OCI-M1 (cell line): ENCODE measurements at places on chromosomes 11 and 22.

DNA sequence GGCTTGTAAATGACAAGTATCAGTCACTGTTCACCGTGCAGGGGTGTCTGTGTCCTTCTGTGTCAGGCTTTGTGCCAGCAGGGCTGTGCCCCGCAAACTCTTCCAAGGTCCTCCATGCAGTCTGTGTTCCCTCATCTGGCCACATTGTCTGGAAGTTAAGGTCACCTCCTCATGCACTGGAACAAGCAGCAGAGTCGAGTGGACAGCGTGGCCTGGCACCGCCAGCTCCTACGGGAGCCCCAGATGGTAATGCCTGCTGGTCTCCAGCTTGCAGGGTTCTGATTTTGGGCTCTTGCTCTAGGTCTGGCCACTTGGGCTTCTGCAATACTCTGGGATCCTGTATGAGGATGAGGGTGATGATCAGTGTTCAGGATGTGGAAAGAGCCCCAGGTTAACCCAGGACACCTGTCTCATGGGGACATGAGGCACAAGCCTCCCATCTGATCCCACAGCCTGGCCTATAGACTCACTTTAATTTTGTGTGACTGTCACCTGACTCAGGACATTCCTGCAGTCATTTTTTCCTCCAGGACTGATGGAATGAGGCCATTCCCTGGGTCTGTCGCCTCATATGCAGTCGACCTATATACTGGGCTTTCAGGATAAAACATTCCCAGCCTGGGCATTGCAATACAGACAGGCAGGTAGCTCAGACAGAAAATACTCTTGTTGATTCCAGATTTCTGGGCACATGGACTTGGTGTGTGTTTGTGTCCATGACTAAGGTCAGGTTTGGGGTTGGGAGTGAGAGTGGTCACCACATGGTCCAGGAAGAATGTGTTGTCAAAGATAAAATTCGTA is 106.3 kb upstream of the TOP3B start:
- no peak for DNase-seq

GRCh38 chr22:28116219-28116673 is 197.2 kb upstream of the PITPNB start:
- no peak for DNase-seq

GRCh38 chr22:49332691-49333090 is 495.0 kb downstream of the BRD1 start:
- no peak for DNase-seq

GRCh38 chr11:3929232-3929631 is 73.8 kb downstream of the STIM1 start:
- no peak for DNase-seq

DNA sequence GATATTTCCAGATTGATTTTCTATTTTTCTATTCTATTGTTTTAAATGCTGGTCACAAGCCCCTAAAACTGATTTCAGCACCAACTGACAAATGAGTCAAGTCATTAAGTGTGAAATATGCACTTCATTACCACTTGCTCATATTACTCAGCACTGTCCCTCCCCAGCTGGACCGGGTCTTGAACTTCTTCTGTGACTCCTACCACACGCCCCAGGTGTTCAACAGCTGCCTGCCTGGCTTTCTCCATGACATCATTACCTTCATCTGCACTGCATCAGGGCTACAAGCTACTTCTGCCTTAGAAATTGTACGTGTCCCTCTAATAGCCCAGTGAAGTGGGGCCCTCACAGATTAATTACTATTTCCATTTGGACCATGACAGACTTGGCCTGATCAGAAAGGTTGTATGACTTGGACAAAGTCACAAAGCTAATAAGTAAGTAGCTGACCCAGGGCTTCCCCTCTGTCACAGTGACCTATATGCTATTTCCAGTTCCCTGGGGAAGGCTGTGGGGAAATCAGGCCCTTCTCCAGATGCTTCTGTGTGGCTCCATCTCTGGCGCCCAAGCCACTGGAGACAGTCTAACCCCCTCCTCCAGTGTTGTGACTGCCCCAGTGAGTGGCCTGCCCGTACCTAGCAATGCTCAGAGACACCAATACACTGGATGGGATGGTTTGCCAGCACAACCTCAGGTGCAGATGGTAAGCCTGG is 18.1 kb downstream of the TBC1D10A start:
- no peak for DNase-seq

DNA sequence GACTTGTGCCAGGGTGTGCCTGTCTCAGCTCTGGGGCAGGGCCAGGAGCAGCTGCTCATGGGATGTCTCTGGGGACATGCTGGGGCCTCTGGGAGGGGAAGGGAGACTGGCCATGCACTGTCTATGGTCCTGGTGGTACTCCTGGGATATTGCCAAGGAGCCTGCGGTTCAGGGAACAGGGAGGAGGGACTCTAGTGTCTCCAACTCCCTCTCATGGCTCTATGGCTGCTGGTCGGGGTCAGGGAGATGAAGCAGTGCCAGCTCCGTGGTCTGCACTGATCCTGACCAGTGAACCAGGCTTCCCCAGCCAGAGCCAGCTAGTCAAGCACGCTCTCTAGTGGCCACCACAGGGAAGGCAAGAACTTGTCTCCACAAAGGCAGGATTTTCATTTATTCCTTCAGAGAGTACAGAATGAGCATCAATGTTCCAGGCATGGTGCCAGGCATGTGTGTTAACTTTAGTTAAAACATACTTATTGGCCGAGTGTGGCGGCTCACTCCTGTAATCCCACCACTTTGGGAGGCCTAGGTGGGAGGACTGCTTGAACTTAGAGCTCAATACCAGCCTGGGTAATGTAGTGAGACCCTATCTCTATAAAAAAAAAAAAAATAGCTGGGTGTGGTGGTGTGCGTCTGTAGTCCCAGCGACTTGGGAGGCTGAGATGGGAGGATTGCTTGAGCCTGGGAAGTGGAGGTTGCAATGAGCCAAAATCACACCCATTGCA is 2.5 kb upstream of the BEST1 start:
- peak; percentile 92 for DNase-seq

GRCh38 chr22:28120691-28121592 is 201.9 kb upstream of the PITPNB start:
- DNase-seq: no peak

DNA sequence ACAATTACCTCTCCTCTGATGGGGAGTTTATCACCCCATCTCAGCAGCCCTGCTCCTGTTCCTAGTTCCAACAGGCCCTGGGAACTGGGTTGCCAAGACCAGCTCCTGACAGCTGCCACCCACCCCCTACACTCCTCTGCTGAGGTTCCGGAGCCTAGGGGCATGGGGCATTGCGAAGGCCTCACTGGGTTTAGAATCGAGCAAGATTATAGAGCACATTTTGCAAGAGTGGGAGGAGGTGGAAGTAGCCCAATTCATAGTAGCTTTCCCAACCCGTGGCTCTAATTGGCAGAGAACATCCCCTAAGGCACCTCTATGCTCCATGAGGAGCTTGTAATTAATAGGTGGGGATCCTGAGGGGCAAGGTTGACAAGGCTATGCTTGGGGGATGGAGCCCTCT is 23.0 kb downstream of the MYEOV start:
- DNase-seq: no peak

DNA sequence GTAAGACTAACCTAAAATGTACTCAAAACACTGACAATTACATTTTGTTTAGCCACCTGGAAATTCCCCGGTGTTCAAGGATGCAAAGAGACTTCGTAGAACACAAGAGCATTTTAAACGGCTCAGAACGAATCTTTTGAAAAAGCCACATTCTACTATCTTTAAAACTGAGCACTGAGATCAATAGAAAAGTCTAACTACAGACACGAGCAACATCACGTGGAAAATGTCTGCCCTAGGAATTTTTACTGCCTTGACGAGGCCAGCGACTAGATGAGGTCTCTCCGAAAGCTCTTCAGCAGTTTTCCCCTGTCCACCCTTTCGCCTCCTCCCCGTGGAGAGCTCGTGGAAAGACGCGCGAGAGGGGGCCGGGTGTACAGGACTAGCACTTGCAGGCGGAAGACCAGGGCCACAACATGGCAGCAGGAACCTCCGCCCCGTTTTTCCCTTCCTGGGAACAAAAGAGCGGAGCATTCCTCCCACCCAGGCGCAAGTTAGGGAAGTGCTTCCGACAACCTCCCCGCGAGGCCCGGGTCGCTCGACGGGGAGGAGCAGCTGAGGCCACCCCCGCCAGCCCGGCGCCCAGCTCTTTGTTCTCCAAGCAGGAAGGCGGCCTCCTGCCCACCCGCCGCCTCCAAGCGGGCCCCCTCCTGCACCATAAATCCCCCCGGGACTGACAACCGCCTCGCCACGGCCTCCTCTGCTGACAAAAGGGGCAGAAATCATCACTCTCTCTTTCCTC is 1.1 kb downstream of the EIF4G2 start:
- DNase-seq: peak; percentile 37

GRCh38 chr11:44309478-44310205 is at the start of gene ALX4:
TSS of gene ALX4 (minus strand) at chr11:44310139. CDS start at chr11:44310062, 77 bp downstream.
- DNase-seq: no peak

GRCh38 chr22:37824674-37825641 is 1.8 kb downstream of the GALR3 start:
- no peak for DNase-seq

- DNase-seq: no peak
Observed at GRCh38 chr11:69854713-69855112, 35.5 kb upstream of the FGF3 start.

DNA sequence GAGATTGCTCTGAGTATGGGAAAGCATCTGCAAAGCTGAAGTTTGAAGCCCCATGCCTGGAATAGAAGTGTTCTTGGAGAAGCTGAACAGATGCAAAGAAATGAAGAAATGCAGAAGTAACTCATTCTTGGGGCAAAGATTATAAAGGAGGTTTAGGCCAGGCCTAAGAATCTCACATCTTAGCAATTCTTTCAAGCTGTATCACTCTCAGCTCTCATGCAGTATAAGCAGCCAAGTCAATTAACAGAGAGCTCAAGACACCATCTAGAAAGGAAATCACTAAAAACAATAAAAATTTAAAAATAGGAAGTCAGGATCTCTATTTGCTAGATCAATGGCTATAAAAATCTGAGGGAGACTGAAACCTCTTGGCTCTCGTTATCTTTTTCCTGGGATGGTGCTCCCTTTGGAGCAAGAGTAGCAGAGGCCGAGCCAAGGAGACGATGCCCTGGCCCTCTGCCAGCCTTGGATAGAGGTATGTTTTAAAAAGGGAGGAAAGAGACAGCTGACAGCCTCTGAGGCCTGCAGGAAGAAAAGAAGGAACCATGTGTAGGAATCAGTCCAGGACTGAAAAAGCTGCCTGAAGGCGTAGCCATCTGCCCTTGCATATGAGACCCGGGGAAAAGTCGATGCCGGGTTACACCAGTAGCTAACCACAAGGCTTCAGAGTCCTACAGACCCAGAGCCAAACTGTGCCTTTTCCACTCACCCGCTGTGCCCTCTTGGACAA is 229.8 kb downstream of the BLID start:
- no peak for DNase-seq

GRCh38 chr22:43889201-43889859 is 2.5 kb downstream of the PNPLA5 start:
- no peak for DNase-seq

DNA sequence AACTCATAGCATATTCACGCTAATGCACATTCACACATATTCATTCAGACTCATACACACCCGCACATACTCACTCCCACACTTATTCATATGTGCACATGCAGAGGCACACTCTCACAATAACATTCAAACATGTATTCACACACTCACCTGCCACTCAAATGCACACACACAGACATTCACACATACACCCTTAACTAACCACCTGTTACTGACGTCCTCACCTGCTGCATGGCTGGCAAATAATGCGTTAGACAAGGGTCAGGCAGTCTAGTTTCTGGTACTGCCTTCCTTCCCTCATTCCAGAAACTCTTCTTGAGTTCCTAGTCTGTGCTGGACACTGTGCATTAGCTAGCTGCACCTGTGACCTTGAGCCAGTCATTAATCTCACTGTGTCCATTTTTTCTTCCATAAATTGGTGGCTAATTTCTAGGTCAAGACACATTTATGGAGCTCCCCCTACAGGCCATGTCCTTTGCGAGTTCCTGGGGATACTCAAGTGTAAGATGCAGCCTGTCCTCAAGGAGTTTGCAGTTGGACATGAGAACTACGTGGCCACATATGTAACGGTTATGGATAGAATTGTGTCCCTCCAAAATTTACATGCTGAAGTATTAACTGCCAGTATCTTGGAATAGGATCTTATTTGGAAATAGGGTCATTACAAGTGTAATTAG is 34.5 kb upstream of the SEZ6L start:
- DNase-seq: peak; percentile 74

DNA sequence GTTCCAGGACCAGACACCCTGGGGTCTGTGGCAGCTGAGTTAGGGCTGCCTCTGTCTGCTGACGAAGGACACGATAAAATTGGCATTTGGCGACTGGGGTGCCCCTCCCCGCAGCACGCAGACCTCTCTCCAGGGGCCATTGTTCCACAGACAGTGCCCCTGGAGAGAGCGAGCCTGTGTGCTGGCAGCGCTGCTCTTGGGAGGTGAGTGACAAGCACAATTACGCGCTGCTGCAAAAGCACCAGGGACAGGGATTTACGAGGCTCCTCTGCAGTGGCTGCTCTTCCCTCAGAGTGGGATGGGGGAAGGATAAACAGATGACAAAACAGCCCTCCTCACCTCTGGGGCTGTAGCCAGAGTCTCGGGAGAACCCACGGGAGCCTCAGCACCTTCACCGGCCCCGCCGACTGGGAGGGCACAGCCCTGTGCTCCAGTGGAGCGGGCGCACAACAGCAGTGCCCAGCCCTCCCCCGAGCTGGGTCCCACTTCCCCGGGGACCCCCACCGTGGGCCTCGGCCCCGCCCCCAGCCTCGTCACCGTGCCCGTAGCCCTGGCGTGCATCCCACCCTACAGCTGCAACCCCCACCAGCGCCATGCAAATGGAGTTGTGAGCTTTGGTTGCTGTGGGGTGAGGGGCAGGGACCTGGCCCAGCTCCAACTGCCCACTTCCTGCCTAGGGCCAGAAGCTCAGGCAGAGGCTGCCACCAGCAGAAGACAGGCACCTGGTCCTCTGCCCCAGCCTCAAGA is 19.6 kb downstream of the CHID1 start:
- no peak for DNase-seq

GRCh38 chr11:92897487-92897886 is 72.0 kb upstream of the MTNR1B start:
- DNase-seq: no peak

DNA sequence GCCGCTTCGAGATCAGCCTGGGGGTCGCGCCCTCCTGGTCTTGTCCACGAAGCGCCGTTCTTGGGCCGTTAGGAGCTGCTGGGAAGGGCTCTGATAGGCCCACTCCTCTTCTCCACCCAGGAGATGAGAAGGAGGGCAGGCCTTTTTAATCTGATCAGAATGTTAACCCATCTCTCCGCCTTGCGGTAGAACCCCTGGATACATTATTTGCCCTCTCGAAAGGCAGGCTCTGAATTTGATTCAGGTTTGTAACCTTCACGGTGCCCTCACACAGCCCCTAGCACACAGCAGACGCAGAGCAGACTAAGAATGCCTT is at the start of gene CCDC83:
Gene CCDC83 (plus strand): TSS at position 43 of the 316 bp plus-strand sequence. CDS start 9,741 bp downstream, outside the sequence.
- DNase-seq: no peak

DNA sequence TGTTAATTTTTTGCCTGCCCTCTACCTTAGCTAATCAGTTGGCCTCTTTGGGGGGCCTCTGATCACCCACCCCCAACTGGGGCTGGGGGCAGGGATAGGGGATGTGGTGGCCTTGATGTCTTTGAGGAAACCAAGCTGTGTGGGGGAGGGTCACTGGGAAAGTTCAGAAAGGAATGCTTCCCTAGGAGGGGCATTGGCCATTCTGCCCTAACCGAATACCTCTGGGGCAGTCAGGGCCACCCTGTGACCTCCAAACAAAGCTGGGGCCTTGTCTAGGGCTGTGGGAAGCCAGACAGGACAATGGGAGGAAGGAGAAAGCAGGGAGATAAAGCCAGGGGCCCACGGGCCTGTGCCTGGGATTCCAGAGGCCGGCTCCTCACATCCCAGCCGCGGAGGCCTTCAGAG is 97.5 kb downstream of the TSPAN18 start:
- DNase-seq: no peak
